Epithelial cell of proximal tubule (primary cell): ENCODE measurements at places on chromosomes 5 and 9. TPM values are rescaled to one million over a fixed set of nuclear protein-coding genes. Genes with fewer than 3 reads are reported as not detected.

GRCh38 chr9:117387422-117387821 lies 27.4 kb downstream of the ASTN2 start:
- no peak for DNase-seq

DNA sequence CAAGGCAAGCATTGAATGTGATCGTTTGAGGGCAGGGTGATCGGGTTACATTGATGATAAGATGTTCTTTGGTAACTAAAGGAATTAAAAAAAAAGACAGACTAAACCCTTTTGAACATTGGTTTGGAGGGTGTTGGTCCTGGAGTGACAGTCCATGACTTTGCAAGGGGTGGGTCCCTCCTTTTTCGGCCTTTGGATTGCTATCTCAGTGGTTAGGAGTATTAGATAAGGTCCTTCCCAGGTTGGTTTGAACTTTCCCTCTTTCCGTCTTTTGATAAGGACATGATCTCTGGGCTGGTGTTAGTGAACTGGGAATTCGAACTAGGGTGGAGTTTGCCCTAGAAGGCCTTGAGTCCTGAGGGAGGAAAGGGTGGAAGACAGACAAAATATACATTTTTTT lies 5.4 kb upstream of the ABO start:
- no peak for DNase-seq

The CNTFR gene
- not detected in 2 replicates for total RNA-seq

DNA sequence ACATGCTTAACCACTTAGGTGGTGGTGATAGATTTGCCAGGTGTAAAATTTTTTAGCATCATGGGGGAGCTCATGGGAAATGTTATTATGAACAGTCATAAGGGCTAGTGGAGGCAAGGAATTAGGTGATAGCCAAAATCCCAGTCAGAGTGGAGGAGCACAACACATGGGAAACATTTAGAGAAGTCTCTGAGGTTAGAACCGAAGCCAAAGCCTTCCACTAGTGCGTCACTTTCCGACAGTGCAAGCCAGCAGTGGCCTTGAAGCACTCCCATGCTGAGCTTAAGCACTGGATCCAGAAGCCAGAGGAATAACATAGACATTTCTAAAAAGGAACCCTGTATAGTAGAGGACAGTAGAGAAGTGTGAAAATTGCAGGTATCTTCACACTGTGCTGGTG lies 101.5 kb upstream of the SNX2 start:
- DNase-seq = no peak

- no peak for DNase-seq
These were observed 13.9 kb downstream of the NFIB start for GRCh38 chr9:14300040-14300439.

- DNase-seq = no peak
These were observed 31.6 kb upstream of the ZDHHC11B start for GRCh38 chr5:816176-816575.

GRCh38 chr9:125694478-125694877 lies 12.5 kb downstream of the MAPKAP1 start:
- DNase-seq = peak; percentile 16

GRCh38 chr9:76732341-76732958 lies 31.8 kb upstream of the PCA3 start:
- DNase-seq = no peak

The ADAMTS12 gene
- total RNA-seq = 2.1 and 3.3 TPM in 2 replicates

DNA sequence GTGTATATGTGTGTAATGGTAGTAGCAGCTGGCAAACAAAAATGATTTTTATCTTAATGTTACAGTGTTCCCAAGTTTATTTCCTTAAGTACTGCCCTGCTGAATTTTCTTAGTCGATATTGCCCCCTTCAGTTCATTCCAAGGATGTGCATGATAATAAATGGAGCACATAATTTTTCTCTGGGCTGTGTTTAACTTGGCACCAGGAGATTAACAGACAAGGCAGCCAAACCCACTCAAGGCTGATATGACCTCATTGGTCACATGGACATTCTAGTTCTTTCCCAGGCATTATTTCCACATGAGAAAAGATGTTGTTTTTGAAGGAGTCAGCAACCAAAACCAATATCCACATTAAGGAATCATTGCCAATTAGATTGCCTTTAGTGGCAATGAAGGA lies 61.8 kb downstream of the COX7C start:
- peak; percentile 94 for DNase-seq

The PHF19 gene
- total RNA-seq = 86.2 and 122 TPM in 2 replicates

The ITGA2 gene
- total RNA-seq = 14.1 and 28.1 TPM in 2 replicates

GRCh38 chr9:132216861-132217619 lies 55.2 kb downstream of the NTNG2 start:
- DNase-seq = no peak

DNA sequence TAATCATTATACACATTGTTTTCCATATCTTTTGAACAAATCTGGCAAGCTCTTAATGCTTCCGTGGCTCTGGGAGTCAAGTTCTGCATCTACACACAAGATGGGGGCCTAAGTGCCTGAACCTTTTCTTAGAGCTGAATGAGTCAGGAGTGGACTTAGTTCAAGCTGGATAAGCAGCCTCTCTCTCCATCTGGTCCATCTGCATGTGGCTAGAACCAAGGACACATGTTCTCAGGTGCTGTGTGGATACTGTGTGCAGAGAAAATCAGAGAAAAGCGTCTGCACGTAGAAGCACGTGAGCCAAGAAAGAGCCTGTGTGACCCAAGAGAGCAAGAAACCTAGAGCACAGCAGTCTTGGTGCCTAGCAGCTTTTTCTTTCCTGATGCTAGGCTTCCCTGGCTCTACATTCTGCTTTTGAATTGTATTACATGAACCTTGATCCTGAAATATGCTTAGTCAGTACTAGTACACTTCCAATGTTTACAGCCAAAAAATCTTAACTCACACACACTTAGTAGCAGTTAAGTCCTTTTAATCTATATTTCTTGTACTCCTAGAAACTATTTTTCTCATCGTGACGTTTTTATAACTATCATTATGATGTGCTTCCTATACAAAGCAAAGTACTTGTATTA lies 1798.9 kb downstream of the MAT2B start:
- no peak for DNase-seq

DNA sequence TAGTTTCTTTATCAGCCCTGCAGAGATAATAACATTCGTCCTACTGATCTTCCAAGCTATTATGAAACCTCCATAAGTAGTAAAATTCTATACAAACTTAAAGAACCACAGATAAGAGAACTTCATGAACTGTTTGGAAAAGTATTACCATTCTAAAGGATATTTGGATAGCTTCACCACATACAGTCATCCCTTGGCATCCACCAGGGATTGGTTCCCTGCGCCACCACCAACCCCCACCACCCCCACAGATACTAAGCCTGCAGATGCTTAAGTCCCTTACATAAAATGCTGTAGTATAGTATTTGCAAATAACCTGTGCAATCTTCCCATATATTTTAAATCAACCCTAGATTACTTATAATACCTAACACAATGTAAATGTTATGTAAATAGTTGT lies 61.4 kb upstream of the SHISAL2B start:
- DNase-seq = no peak

DNA sequence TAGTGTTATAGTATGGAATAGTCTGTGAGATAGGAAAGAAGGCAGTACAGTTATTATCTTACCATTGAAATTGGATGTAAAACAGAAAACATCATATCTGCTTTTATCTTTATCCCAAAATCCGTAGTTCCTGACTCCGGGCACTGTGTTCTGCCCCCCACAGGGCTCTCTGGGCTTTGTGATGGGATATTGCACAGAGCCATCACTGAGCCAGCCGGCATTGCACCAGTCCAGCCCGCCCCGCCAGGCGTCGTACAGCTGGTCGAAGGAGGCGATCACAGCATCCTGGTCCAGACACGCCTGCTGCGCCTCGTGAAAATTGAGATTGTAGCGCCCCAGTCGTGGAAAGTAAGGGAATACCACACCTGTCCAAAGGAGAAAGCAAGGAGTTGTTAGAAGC lies 76.4 kb downstream of the HAPLN1 start:
- DNase-seq = no peak

The C1QTNF3 gene
- total RNA-seq = 0.36 and 2.8 TPM in 2 replicates

- no peak for DNase-seq
These were observed 948 bp upstream of the FAM53C start for GRCh38 chr5:138336952-138337684.

The NRG2 gene
- total RNA-seq = 0.43 and 1.5 TPM in 2 replicates

DNA sequence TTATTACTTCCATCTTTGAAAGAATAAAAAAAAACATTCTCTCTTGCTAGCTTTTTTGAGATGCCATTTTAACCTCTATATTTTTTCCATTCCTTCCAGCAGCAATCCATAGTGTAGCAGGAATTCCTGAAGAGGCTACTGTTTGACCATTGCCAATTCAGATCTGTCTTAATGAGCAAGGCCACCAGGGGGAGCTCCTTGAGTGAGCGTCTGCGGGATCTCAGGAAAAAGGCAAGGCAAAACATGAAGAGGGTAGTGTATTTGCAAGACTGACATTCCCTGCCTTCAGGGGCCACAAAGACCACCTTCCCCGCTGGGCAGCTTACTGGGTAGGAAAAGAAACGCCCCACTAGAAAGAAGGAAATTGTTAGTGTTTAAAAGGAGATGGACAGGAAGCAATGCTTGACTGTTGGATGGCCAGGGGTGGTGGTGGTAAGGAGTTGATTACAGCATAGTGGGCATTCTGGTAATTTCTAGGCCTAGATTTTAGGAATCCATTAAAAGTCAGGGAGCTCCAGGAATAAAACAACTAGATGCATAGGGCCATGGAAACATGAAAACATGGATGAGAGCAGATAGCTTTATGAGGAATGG lies 206.6 kb upstream of the HAPLN1 start:
- DNase-seq = no peak

The INPP5E gene
- 20.3 and 21.1 TPM in 2 replicates for total RNA-seq

The HSPB3 gene
- total RNA-seq = not detected in 2 replicates

DNA sequence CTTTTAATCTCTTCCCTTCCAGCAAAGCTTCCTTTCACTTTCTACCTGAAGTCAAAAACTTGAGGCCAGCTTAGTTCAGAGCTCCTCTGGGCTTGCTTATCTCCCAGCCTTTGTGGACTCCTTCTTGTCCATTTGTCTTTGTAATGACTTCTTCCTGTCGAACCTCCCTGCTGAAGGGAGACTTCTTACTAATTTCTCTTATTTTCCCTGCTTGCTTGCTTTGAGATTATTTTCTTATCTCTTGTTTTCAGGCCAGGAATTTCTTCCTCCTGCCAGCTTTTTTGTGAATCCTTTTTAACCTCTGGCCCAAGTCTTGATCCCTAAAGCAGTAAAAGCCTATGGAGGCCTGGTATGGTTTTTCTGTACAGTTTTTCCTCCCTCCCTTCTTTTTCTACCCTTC lies 46.8 kb upstream of the DHFR start:
- DNase-seq = no peak

DNA sequence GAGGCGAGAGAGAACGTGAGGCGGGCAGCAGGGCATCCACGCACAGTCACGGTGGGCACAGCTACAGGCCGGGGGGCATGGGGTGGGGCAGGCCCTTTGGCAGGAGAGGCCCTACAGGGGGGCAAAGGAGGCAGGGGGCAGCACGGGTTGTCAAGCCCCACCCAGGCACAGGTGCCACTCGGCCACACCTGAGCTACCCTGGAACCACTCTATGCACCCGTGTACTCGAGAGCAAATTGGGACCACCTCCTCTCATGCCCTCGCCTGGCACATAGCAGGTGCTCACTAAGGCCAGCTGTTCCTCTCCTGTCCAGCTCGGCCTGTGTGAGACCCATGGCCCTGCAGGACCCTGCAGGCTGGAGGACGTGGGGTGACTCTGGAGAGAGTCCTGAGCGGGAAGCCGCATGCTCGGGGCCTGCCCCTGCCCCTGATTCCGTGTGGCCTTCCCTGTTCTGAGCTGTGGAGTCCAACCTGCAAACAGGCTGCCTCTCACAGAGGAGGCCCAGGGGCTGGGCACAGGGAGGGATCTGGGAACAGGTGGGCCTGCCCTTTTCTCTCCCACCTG lies 31.4 kb upstream of the SARDH start:
- DNase-seq = no peak

DNA sequence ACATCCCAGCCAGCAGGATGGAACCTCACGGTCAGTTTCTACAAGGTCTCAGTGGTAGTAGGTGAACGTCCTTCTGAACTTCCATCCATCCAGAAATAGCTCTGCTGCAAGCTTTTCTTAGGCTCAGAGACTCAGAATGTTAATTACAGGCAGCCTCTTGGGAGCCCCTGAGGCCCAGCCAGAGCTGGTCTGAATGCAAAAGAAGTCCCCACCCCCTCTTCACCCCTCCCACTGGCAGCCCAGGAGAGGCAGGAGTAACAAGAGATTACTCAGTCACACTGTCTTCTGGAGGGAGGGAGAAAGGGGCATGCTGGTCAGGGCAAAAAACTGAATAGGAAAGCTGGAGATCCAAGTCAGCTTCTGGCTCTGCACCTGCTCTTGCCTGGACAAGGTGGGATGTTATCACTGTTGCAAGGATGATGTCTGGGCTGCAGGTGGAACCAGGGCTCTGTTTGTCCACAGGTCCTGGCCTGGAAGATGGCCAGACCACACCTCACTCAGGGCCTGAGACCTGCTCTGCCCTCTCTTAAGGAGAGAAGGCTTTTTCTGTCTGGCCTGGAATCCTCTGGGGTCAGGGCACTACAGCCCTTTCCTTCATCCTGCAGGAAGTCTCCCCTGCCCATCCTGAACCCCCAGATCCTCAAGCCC lies 9.1 kb downstream of the ENHO start:
- no peak for DNase-seq

The FAM13B gene
- 4.0 and 6.6 TPM in 2 replicates for total RNA-seq

- no peak for DNase-seq
These were observed 45.2 kb upstream of the NDFIP1 start for GRCh38 chr5:142063376-142063775.

DNA sequence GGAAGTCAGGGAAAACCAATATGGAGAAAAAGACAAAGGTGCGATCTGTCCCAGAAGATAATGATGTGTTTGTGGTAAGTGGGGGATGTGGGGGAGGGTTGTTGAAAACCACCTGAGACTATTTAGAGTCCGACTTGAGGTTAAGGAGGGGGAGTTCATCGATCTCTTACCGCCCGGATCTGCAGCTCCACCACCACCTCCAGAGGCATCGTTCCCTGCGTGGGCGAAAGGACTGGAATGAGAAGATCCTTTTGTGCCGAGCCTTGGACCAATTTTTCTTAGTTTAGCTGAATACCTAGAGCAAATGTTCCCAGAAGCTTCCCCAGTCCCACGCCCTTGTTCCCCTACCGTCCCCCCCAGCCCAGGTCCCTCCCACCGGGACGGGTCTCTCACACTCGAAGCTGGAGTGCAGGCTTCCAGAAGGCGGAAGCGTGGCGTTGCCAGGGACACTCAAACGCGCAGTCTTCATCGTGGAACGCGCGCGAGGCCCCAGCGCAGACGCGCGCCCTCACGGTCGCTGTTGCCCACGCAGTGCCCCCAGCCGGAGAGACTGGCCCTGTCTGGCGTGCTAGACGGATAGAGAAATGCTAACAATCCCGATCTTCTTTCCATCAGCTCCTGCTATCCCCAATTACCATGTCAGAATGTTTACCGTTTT lies at the start of gene SPATA6L:
Gene SPATA6L, minus strand, starts transcription at position 439 of the 658 bp plus-strand sequence. Its CDS starts 230 bp downstream, at position 209.
- DNase-seq = no peak

DNA sequence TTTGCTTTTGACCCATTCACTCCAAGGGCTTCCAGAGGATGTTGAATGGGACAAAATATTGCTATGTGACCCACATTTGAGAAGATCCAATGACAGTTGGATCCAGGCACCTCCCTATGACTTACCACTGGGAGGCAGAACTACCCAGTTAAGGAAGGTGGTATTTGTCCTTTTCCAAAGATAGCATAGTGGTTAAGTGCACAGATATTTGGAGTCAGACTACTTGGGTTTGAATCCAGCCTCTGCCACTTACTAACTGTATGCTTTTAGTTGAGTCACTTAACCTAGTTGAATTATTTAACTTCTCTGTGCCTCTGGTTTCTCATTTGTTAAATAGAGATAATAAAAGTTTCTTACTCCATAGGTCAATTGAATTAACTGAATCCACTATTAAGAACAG lies 74.5 kb upstream of the PALM2AKAP2 start:
- peak; percentile 18 for DNase-seq
